ENCODE measurements at places on chromosomes 3 and 15. TPM values are rescaled to one million over a fixed set of nuclear protein-coding genes. Genes with fewer than 3 reads are reported as not detected.

The ARIH1 gene
- 62.1 TPM for total RNA-seq

The HESX1 gene
- total RNA-seq, result 1.3 TPM

The AAGAB gene
- total RNA-seq, result 32.0 TPM

- no peak overlapping the region for H3K4me3 ChIP-seq
- DNase-seq, result no peak
- H3K27me3 ChIP-seq, result no peaks in the 10 kb centered on the region
- H3K36me3 ChIP-seq, result no peaks in the 10 kb centered on the region
- no peak overlapping the region for H3K27ac ChIP-seq
- H3K4me1 ChIP-seq, result peaks cover 5% of the 10 kb centered on the region
Measured at GRCh38 chr3:18499301-18499700, 74.2 kb upstream of the SATB1 start.

- H3K36me3 ChIP-seq, result no peaks in the 10 kb centered on the region
- no peaks in the 10 kb centered on the region for H3K27me3 ChIP-seq
- H3K4me3 ChIP-seq, result no peak overlapping the region
- H3K27ac ChIP-seq, result no peak overlapping the region
- no peaks in the 10 kb centered on the region for H3K4me1 ChIP-seq
- DNase-seq, result no peak
Measured at GRCh38 chr3:79848876-79849275, 81.1 kb upstream of the ROBO1 start.

GRCh38 chr15:79089331-79089889, 1.2 kb downstream of the RASGRF1 start:
- no peak overlapping the region for H3K27ac ChIP-seq
- no peak overlapping the region for H3K4me3 ChIP-seq
- peaks cover 90% of the 10 kb centered on the region for H3K27me3 ChIP-seq
- peaks cover 20% of the 10 kb centered on the region for H3K4me1 ChIP-seq

GRCh38 chr15:60519218-60519617, 40.3 kb upstream of the ICE2 start:
- no peaks in the 10 kb centered on the region for H3K36me3 ChIP-seq
- no peak overlapping the region for H3K27ac ChIP-seq
- no peak overlapping the region for H3K4me3 ChIP-seq
- no peak for DNase-seq

DNA sequence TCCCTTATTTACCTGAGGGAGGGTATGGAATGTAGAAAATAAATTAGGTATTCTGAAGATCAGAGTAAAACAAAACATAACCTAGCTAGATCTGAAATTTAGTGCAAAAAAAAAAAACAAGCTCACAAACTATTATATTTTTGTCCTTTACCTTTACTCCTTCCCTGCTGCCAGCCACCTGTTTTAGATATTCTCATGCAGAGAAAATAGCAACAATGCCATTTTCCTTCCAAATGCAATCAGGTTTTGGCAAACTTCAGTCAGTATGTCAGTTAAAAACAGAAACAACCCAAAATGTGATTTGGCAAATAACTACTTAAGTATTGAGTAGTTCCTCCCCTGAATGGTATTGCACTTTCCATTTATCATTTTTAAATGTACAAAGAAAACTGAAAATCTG, 35.8 kb downstream of the PEAK1 start:
- H3K27me3 ChIP-seq, result no peaks in the 10 kb centered on the region
- H3K36me3 ChIP-seq, result no peaks in the 10 kb centered on the region
- H3K4me1 ChIP-seq, result no peaks in the 10 kb centered on the region

DNA sequence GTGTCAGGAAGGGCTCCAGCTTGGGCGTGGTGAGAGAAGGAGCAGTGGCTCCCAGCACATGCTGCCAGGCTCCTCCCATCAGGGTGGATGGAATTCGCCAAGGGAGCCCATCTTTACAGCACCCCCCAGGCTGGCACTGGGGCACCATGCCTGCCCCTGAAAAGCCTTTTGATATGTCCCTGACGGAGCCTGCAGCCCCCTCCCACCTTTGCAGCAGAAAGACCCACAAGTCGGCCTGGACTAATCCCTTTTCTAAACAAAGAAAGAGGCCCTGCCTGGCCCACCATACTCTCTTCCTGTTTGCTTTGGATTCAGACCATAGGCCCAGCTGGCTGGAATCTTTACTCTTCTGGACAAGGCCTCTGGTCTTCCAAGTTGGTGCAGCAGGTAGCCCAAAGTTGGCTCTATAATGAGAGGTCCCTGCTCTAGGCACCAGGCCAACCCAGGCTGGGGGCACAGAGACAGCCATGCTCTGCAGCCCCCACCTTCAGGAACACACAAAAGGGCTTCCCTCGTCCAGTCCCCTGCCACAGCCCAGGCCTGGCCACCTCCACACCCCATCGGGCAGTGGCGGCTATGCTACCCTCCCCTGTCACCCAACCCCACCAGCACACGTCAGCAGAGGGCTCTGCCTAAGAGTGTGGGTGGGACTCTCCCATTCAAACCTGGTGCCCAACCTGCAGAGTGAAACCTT, 5.4 kb downstream of the ANPEP start:
- no peaks in the 10 kb centered on the region for H3K27me3 ChIP-seq
- no peak for DNase-seq
- H3K4me1 ChIP-seq, result peaks cover 23% of the 10 kb centered on the region
- H3K27ac ChIP-seq, result peak overlapping the region; percentile 27

GRCh38 chr3:27749643-27750042, 27.5 kb upstream of the EOMES start:
- DNase-seq, result no peak
- H3K4me1 ChIP-seq, result no peaks in the 10 kb centered on the region
- no peak overlapping the region for H3K27ac ChIP-seq
- no peak overlapping the region for H3K4me3 ChIP-seq
- no peaks in the 10 kb centered on the region for H3K36me3 ChIP-seq

DNA sequence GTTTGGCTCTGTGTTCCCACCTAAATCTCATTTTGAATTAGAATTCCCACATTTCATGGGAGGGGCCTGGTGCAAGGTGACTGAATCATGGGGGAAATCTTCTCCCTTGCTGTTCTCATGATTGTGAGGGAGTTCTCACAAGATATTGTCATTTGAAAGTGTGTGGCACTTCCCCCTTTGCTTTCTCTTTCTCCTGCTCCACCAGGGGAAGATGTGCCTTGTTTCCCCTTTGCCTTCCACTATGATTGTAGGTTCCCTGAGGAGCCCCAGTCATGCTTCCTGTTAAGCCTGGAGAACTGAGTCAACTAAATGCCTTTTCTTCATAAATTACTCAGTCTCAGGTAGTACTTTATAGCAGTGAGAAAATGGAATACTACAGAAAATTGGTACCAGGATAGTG, 157.2 kb upstream of the TPRG1 start:
- DNase-seq, result no peak
- H3K27me3 ChIP-seq, result no peaks in the 10 kb centered on the region
- no peak overlapping the region for H3K4me3 ChIP-seq
- H3K4me1 ChIP-seq, result no peaks in the 10 kb centered on the region
- no peaks in the 10 kb centered on the region for H3K36me3 ChIP-seq

DNA sequence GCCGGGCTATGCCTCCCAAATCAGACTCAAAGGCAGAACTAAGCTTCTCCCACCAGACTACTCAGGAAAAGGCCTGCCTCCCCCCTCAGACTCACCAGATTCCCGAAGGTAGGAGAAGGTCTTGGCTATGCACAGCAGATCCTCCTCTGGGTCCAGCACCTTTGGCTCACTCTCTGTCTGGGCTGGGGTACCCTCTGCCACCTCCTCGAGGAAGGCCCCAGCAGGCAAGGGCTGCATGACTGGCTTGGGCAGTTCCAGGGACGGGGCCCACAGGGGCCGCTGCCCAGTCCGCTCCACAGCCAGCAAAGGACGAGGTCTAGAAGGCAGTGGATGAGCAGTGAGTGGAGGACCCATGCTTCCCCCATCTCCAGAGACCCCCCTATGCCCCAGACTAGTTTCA, 3.3 kb downstream of the CISH start:
- H3K4me1 ChIP-seq, result peaks cover 23% of the 10 kb centered on the region
- H3K36me3 ChIP-seq, result no peaks in the 10 kb centered on the region
- H3K4me3 ChIP-seq, result no peak overlapping the region
- no peak overlapping the region for H3K27ac ChIP-seq
- H3K27me3 ChIP-seq, result no peaks in the 10 kb centered on the region

Measured in hepatocyte (in vitro differentiated cells).